NCI-H460 (cell line): ENCODE measurements at places on chromosomes 4 and X. TPM values are rescaled to one million over a fixed set of nuclear protein-coding genes. Genes with fewer than 3 reads are reported as not detected.

PRDM5 gene
- 10.0 and 11.9 TPM in 2 replicates for total RNA-seq

VSIG4 gene
- not detected in 2 replicates for total RNA-seq

SPANXA2 gene
- not detected in 2 replicates for total RNA-seq

GLRA3 gene
- 0.09 and 0.15 TPM in 2 replicates for total RNA-seq

PCDH18 gene
- 0.35 and 0.46 TPM in 2 replicates for total RNA-seq

CYLC1 gene
- total RNA-seq, result not detected in 2 replicates

ARR3 gene
- not detected in 2 replicates for total RNA-seq

DCAF8L1 gene
- total RNA-seq, result not detected in 2 replicates
